Activated CD8-positive, alpha-beta memory T cell treated with anti-CD3 and anti-CD28 coated beads for 48 hours (primary cell): ENCODE measurements at places on chromosomes 4 and X.

DNA sequence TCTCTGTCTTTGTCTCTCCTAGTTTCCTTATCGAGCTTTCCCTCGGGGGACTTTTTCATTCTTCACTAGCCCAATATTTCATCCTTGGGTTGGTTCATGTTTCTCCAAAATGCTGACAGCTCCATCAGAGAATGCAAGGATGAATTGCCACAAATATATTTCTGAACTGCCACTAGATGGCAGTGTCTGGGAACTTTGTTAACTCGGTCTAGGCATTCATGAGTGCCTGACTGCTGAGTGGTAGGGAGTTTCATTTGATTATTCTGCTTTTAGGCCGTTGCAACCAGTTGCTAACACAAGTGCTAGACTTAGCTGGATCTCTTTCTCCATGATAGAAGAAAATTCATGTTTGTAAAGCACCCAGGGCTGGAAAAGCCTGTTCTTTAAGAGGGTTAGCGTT lies 73.5 kb upstream of the RAP2C start:
- no peak for DNase-seq

- DNase-seq: no peak
These were observed 7.9 kb upstream of the PTPN13 start for GRCh38 chr4:86586160-86586572.

DNA sequence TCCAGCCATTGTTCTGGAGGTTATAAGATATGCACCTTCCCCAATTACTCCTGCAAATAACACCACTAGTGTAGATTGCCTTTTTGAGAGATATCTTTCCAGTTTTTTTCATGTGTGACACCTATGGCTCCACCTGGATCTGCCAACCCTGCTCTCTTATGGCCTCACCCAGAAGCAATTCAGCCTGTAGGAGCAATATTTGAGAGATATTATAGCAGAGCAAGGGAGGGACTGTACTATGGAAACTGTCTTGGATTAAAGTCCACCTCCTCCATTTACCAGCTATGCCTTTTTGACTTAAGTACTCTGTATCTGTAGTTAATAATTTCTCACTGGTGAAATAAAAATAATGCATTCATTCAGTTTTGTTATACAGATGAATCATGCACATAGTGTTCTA lies 803.5 kb downstream of the NLGN4X start:
- no peak for DNase-seq

GRCh38 chr4:157005831-157006230 lies 34.2 kb upstream of the PDGFC start:
- no peak for DNase-seq

DNA sequence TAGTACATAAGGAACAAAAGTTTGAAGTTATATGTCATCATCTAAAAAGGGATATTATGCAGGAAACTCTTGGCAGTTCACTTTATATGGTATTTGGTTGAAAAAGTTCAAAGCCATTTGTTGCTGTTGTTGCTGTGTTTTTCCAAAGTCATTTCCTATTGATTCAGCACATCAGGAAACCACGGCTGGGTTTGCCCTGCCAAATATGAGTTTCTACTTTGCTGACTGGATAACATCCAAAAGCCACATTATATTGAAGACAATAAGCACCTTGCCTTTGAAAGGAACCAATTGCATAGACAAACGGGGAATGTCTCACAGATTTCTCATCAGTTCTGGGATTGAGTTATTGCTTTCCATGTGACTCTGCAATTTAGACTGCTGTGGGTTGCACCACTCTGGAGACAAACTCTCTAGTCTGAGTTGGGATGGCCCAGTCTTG lies 206.1 kb downstream of the SLC39A8 start:
- DNase-seq: no peak
